ENCODE measurements at places on chromosomes 3 and 15. TPM values are rescaled to one million over a fixed set of nuclear protein-coding genes. Genes with fewer than 3 reads are reported as not detected.
A peak's percentile ranks its signal among the peaks of the same experiment; 100 is the strongest.

DNA sequence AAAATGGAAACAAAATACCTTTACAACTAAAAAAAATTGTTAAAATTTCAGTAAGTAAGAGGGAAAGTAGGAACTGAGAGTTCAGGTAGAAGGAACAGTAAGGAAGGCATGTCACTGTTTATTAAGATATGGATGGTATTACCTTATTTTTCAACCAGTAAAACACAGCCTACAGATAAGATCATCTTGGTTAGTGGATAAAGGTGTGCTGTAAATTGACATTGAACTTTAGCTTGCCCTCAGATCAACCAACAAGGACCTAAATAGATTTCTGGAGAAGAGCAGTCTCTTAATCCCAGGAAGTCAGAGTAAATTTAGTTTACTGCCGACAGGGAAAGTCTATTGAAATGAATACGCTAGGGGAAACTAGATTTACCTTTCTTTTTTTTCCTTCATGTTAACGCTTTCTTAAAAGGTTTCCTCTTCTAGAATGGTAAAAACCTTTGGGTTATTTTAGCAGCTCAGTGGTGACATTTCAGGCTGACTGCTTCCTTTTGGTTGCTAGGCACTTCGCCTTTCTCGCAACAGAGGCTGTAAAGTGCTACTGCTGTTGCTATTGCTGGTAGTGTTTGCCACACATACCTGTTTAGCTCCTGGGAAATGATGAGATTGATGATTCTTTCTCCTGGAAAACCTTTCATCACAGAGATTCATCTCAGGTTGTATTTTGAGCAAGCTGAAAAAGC, 12.9 kb downstream of the DZIP3 start:
- no peak for DNase-seq

GRCh38 chr3:159919873-159920272, 68.8 kb upstream of the IL12A start:
- no peak for DNase-seq

- DNase-seq, result no peak
These were observed 56.8 kb upstream of the SPATA12 start for GRCh38 chr3:57003676-57004075.

DNA sequence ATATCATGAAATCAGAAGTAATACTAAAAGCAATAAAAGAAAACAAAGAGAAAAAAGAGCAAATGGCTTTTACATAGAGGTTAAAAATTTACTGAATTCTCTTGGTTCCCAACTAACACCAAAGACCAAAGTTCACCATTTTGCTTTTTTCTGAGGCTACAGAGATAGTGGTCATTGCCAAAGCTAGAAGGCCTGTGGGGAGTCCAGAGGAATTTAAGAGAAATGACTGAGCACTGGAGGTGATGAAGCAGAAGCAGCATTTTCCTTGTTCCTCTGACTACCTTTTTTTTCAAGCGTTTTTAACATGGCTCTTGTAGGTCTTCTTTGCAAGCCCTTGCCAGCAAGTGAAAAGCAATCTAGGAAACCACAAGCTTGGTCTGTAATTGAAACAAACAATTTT, 58.2 kb downstream of the THBS1 start:
- no peak for DNase-seq

DNA sequence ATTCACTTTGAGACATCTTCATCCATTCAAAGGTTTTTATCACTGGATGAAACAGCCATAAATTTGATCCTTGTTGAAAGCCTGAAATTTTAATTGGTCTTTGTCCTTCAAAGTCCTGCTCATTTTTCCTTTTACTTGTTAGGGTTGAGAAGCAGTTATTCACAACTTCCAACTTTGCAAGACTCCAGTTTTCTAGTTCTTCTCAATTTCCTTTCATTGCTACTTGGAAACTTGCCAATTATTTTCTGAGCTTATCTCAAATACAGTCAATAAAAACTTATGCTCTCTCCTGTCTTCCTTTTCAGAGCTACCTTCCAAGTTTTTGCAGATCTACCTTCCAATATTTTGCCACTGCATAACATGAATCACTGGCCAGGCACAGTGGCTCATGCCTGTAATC, 23.7 kb upstream of the CD276 start:
- DNase-seq, result no peak

DNA sequence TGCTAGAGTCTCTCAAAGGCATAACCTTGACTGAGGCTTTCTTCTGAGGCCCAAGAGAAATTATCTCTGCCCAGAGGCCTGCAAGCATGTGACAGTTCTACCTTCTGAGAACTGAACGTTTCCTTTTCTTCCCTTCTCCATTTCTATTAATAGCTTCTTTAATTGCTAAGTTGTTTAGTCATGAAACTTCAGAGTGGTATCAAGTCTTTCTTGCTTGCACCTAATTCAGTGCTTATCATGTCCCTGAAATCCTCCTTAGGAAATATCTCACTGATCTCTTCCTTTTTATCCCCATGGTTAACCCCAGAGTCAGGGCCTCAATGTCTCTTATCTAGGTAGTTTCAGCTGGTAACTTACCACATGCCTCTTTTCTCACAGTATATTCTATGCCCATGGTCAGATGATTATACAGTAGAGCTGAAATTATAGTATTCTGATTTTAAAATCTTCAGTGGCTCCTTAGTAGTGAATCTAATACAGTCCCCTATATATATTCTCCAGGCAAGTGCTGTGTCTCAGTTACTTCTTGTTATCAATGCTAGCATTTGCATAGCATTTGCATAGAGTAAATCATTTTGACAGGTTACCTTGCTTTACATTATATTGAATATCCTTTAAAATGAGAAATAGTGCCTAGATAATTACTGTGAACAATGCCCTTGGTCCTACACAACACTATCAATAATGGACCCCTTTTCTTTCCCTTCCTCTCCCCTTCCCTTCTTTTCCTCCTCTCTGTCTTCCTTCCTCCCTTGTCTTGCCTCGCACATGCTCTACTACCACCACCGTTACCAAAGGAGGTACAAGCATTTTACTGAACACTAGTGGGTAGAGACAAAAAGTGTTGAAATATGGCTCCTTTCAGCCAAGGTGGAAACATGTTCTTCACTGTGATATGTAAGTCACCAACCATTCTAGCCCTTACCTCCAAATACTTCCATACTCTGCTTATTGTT, 33.0 kb downstream of the KBTBD8 start:
- no peak for DNase-seq

- DNase-seq, result no peak
These were observed 997.2 kb downstream of the TUSC7 start for GRCh38 chr3:117706756-117707155.

DNA sequence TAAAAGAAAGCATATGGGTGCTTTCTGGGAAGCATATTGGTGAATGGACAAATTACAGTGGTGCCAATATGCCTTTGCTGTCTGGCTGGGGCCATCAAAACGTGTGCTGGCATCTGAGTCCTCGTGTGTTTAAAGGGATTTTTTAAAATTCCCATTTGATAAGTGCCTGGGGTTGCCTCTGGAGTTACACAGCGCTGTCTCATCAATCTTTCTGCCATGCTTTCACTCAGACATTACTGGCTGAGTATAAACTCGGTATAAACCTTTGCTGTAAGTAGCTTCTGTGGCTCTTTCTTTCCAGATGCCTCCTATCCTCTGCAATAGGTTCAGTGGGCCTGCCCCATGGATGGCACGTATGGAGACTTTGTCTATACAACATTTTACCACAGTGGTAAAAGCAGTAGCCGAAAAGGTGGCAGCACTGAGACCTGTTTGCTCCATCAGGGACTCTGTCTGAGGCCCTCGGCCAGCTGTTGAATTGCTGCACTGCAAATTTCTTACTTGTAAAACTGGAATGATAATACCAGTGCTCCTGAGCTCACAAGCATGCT, 195.5 kb downstream of the LPP start:
- DNase-seq, result no peak

- no peak for DNase-seq
These were observed 91.4 kb upstream of the MYZAP start for GRCh38 chr15:57500256-57500655.

DNA sequence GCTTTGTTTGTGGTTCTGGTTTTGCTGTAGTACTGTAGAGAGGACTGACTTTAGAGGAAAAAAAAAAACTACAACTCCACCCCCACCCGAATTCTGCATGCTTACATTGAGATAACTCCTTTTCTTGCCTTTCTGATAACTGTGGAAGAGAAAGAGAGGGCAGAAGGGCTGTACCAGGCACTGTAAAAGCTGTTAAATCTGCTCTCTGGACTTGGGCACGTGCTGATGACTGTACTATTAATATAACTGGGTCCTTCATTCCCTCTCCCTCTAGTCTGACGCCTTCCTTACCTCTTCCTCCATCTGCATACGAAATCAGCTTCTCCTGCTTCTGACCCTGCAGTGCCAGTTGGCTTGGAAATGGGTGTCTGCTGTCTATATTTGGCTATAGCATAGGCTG, 15.0 kb downstream of the MAPKBP1 start:
- no peak for DNase-seq

- no peak for DNase-seq
These were observed 47.4 kb downstream of the MESD start for GRCh38 chr15:80942266-80942665.

DNA sequence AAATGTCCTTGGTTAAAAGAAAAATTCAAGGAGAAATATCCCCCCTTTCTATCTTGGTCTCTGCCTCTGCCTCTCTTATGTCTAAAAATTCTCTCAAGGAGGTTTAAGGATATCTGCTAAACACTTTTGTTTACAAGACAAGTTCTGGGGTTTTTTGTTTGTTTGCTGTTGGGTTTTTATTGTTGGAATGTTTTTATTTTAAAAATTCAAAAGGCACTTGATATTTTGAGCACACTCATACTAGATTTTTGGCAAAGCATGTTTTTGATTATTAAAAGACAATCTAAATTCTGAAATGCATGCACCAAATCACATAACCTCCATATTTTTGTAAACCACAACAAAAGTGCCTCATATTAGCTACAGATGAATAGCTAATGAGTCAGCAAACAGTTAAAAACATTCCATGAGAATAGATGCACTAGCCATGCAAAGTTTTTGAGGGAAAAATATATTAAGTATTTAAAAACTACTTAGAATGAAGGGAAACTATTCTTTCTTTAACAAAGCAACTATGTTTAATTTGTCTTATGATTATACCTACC, 84.6 kb downstream of the ZBTB20 start:
- DNase-seq, result no peak

DNA sequence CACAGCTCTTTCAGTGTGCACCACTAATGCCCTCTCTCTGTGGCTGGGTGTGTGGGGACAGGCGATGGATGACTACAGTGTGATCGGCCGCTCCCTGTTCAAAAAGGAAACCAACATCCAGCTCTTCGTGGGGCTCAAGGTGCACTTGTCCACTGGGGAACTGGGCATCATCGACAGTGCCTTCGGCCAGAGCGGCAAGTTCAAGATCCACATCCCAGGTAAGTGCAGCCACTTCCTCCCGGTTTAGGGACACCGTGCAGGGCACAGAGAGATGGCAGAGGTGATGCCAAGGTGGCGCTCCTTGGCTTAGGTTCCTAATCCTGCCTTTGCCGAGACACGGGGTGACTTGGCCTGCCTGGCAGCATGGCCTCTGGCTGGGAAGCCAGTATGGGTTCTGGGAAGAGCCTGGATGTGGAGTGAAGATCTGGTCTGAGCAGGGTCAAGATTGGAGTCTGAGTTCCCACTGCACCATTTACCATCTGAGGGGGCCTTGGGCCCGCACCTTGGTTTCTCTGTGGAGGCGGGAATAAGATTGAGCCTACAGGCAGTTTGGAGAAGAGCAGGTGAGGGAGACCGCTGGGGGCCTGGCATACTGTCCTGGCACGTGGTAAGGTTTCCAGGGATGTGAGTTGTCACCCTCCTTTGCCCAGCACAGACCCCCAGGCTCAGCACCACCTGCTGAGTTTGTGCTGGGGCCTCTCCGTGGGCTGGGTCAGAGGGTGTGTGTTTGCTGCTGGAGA, 108.4 kb downstream of the DNAJB8 start:
- no peak for DNase-seq

GRCh38 chr3:185402561-185402960, 39.6 kb downstream of the MAP3K13 start:
- DNase-seq, result peak; percentile 61

DNA sequence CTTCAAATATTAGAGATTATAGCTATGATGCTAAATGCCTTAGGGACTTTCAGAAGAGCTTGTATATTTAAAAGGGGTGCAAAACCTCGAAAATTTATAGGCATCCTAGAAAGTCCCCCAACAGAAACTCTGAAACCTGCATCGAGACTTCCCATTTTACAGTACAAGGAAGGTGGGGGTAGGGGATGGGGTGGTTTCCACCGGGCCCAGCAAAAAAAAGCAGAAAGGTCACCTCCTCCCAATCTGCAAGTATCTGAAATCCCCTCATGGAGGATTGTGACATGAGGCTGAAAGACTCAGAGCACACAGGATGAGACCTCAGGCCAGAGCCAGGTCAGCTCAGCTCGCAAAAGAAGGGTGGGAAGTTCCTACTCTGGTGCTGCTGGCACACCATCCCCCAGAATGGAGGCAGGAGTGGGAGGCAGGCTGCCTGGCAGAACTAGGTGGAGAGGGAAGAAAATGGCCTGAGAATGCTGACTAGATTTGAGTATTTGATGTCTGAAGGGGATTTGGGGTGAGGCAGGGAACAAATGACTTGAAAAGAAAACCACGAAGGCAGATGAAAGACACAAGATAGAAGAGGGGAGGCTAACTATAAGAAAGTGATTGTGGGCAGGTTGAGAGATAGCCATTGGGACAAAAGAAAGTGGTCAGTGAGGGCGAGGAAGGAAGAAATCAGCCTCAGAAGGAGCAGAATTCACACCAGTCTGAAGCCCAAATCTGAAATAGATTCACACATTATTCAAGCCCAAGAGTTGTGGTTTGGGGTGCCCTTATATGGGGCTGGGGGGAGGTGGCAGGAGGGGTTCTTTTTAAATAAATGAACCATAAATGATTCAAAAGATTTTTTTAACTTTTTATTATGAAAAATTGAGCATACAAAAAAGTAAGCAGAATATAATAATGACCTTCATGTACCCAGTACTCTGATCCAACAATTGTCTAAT, 22.5 kb upstream of the TSC22D2 start:
- no peak for DNase-seq

- DNase-seq, result no peak
These were observed 93.6 kb upstream of the SNRPN start for GRCh38 chr15:24861014-24861690.

Gene RFTN1
- 21.2 TPM for polyA plus RNA-seq

Gene CTXN2
- 0.02 TPM for polyA plus RNA-seq

Gene SERPINI2
- polyA plus RNA-seq, result not detected

Gene CNTN3
- 3.3 TPM for polyA plus RNA-seq

Gene ADCY5
- 0.21 TPM for polyA plus RNA-seq

Measured in SK-N-SH (cell line).